Cerebellar nuclear complex (tissue), 1 donor: ENCODE measurements at places on chromosomes 12 and 14.

DNA sequence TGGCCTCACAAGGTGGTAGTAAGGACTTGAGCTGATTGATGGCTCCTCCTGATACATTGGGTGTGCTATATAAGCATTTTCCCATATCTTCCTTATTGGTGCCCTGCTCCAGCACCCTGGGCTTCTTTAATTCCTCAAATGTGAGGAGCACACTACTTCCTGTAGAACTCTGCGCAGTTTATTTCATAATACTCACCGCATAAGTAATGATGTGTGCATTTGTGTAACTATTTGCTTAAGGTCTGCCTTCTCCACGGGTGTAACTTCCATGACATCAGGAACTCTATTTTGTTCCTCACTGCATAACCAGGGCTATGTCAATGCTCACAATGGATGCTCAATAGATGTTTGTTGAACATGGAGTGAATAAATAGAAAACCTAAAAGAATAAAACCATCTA, 392.2 kb downstream of the SEC23A start:
- DNase-seq: no peak

DNA sequence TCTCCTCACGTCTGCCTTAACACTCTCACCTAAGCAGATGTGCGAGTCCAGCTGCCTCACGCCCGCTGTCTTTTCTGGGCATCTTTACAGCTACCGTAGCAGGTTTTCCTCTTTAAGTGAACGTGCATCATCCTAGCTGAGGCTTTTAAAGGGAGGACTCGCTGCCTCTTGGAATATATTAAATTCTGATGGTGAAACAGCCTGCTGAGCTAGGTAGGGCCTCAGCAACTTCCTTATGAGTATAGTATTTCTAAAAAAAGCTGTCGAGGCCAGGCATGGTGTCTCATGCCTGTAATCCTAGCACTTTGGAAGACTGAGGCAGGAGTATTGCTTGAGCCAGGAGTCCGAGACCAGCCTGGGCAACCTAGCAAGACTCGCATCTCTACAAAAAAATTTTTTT, 32.2 kb downstream of the TESC start:
- no peak for DNase-seq

- no peak for DNase-seq
Observed at GRCh38 chr14:50524731-50525515, 7.4 kb downstream of the MAP4K5 start.

DNA sequence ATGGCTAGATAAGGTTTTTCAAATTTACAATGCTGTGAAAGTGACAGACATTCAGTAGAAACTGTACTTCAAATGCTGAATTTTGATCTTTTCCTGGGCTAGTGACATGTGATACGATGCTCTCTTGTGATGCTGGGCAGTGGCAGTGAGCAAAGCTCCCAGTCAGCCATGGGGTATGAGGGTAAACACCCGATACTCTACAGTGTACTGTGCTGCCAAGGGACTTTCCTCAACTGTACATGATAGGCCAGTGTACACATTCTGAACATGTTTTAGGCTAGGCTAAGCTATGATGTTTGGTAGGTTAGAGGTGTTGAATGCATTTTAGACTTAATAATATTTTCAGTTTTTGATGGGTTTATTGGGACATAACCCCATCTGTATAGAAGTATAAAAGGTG, 17.6 kb downstream of the MBIP start:
- no peak for DNase-seq
